GM12878 (cell line): ENCODE measurements at places on chromosomes 11 and 22.

DNA sequence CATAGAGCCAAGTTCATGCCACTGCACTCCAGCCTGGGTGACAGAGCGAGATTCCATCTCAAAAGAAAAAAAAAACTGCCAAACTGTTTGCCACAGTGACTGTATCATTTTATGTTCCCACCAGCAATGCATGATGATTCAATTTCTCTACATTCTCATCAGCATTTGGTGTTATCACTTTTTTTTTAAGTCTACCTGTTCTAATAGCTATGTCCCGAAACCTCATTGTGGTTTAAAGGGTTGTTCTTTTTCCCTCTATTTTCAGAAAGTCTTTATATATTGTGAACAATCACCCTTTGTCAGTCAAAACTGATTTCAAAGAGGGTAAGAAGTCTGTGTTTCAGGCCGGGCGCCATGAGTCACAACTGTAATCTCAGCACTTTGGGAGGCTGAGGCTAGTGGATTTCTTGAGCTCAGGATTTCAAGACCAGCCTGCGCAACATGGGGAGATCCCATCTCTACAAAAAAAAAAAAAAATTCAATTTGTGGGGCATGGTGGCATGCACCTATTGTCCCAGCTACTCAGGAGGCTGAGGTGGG lies 14.8 kb upstream of the FAM168A start:
- H3K36me3 ChIP-seq: no peaks in the 10 kb centered on the region
- no peak overlapping the region for H3K4me3 ChIP-seq
- no peaks in the 10 kb centered on the region for H3K4me1 ChIP-seq
- no peak overlapping the region for H3K27ac ChIP-seq

DNA sequence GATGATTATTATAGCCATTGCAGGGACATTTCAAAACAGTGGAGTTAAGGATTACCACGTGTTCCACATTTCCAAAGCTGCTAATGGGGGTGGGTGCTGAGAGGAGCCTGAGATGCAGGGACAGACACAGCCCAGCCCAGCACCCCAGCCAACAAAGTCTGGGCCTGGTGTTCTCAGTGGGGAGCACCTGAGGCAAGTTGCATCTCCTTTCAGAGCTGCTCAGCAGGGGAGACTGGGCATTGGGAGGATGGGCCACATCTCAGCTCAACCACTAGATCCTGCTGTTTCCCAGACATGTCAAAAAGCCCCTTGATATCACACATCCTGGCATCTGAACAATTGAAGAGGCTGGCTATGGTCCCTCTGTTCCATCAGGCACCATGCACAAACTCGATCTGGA lies 458.0 kb upstream of the KIRREL3 start:
- no peaks in the 10 kb centered on the region for H3K4me1 ChIP-seq
- no peak for DNase-seq
- H3K27me3 ChIP-seq: no peaks in the 10 kb centered on the region; the same call in 1 of the 2 replicates
- H3K27ac ChIP-seq: no peak overlapping the region
- H3K36me3 ChIP-seq: no peaks in the 10 kb centered on the region

DNA sequence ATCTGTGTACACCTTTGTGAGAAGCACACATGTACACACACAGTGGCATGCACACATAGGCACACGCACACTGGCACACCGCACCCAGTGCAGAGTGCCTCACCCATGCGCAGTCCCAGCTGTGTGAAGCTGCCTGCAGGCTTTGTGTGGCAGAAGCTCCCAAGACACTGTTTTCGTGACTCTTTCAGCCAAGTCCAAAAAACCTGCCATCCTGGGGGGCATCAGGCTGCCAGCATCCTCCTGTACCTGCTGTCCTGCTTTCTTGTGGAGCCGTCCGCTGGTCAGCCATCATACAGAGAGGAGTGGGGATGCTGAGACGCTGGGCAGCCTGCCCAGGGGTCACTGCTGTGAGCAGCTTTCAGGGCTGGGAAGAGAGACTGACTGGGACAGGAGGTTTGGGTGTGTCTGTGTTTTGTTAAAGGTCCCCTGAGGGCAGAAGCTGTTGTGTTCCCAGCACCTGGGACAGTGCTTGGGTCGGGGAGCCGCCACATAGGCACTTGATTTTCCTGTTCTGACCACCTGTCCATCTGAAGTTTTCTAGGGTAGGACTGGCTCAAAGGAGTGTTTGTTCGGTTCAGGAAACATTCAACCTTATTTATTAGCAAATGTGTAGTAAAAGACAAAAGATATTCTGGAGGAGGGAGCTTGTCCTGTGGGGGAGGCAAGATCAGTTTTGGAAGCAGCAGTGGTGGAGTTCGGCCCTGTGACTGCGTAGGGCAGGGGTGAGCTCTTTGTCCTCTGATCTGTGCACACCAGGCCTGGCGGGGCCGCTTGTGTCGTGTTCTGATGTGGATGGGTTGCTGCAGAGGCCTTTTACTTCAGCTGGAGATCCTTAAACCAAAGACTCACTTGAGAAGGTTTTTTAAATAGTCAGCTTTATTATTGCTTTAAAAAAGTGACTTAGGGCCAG lies 29.7 kb downstream of the AP2A2 start:
- H3K4me1 ChIP-seq: no peaks in the 10 kb centered on the region
- H3K27me3 ChIP-seq: no peaks in the 10 kb centered on the region
- H3K27ac ChIP-seq: no peak overlapping the region
- H3K36me3 ChIP-seq: no peaks in the 10 kb centered on the region; the same call in 1 of the 2 replicates

- H3K27me3 ChIP-seq: no peaks in the 10 kb centered on the region
- DNase-seq: no peak
- H3K27ac ChIP-seq: no peak overlapping the region
- H3K4me3 ChIP-seq: no peak overlapping the region
- no peaks in the 10 kb centered on the region for H3K36me3 ChIP-seq
These were observed 9.6 kb upstream of the SYT8 start for GRCh38 chr11:1825039-1825740.

DNA sequence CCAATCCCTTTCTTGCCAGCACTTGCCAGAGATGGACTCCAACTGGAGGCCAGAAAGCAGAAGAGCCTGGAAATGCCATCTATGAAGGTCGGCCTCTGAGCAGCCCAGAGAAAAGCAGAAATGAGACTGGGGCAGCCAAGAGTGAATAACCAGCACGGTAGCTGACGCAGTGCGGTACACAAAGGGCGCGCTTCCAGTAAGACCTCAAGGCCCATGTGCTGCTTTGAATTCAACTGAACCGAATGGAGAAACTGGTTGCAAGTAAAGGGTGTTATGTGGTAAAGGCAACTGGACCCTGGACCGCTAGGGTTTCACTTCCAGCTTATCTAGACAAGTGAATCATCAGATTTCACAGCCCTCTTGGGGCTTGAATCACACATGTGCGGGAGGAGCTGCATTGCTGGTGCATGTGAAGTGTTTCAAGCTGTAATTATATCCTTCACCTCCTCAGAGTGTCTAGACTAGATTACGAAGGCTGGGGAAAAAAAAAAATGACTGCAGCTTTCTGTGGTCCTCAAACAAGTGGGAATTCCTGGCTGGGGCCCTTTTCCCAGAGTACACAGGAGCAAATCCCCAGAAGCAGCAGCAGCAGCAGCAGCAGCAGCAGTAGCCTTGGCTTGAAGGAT lies 128.9 kb downstream of the CCDC34 start:
- no peaks in the 10 kb centered on the region for H3K36me3 ChIP-seq
- H3K4me1 ChIP-seq: peaks cover 3% of the 10 kb centered on the region; the same call in 1 of the 2 replicates
- peak overlapping the region; percentile 56 for H3K27ac ChIP-seq
- DNase-seq: peak; percentile 91

DNA sequence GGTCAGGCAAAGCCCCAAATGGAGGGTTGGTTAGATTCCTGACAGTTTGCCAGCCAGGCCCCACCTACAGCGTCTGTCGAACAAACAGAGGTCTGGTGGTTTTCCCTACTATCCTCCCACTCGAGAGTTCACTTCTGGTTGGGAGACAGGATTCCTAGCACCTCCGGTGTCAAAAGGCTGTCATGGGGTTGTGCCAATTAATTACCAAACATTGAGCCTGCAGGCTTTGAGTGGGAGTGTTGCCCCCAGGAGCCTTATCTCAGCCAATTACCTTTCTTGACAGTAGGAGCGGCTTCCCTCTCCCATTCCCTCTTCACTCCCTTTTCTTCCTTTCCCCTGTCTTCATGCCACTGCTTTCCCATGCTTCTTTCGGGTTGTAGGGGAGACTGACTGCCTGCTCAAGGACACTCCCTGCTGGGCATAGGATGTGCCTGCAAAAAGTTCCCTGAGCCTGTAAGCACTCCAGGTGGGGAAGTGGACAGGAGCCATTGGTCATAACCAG lies 4.7 kb upstream of the TTC36 start:
- no peak overlapping the region for H3K4me3 ChIP-seq
- no peaks in the 10 kb centered on the region for H3K4me1 ChIP-seq

DNA sequence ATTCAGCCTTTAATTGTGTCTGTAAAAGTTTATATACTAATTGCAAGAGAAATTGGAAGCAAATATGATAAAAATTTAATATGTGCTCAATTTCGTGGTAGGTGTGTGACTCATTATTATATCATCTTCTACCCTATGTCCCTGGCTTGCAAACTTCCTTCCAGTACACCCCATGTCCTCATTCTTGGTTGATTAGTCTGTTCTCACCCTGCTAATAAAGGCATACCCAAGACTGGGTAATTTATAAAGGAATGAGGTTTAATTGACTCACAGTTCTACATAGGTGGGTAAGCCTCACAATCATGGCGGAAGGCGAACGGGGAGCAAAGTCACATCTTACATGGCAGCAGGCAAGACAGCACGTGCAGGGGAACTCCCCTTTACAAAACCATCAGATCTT lies 11.9 kb downstream of the MRGPRX3 start:
- no peaks in the 10 kb centered on the region for H3K27me3 ChIP-seq
- DNase-seq: no peak
- H3K36me3 ChIP-seq: no peaks in the 10 kb centered on the region
- no peak overlapping the region for H3K4me3 ChIP-seq
- no peak overlapping the region for H3K27ac ChIP-seq

- H3K4me3 ChIP-seq: no peak overlapping the region
- no peak for DNase-seq
- no peaks in the 10 kb centered on the region for H3K4me1 ChIP-seq
- H3K27me3 ChIP-seq: no peaks in the 10 kb centered on the region
These were observed 138.1 kb downstream of the TBC1D22A start for GRCh38 chr22:46900549-46900948.

DNA sequence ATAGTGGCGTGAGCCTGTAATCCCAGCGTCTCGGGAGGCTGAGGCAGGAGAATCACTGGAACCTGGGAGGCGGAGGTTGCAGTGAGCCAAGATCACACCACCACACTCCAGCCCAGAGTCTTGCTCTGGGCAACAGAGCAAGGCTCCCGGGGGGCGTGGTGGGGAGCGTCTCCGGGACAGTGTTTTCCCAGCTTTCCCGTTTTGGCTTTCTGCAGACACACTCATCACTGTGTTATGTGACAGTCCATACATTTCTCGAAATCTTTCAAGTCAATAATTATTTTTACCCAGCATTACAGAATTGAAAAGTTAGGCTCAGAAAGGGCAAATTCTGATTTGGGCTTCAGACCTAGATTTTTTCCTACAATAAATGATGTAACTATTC lies 31.7 kb downstream of the NEAT1 start:
- peaks cover 19% of the 10 kb centered on the region; the same call in 1 of the 2 replicates for H3K4me1 ChIP-seq
- no peak for DNase-seq
- peak overlapping the region; percentile 80 for H3K4me3 ChIP-seq
- H3K27me3 ChIP-seq: no peaks in the 10 kb centered on the region
- peak overlapping the region; percentile 93 for H3K27ac ChIP-seq

DNA sequence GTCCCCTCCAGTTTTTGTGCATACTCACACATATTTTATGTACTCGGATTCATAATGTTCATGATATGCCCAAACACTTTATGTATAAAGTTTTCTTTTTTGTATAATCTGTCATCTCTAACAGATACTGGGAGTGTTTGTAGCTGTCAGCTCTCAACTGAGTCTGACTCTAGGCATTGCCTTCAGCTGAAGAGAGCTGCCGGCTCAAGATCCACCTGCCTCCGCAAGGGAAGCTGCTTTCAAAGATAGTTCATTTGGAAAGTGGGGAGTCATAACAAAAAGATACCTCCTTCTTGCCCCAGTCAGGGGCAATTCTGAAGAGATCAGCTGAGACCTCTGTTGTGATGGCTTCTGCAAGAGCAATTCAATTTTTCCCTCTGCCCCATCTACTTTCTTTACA lies 58.9 kb downstream of the GUCY1A2 start:
- no peak overlapping the region for H3K27ac ChIP-seq
- H3K4me3 ChIP-seq: no peak overlapping the region
- H3K27me3 ChIP-seq: no peaks in the 10 kb centered on the region
- DNase-seq: no peak
